ENCODE measurements at places on chromosomes 11 and 22.

DNA sequence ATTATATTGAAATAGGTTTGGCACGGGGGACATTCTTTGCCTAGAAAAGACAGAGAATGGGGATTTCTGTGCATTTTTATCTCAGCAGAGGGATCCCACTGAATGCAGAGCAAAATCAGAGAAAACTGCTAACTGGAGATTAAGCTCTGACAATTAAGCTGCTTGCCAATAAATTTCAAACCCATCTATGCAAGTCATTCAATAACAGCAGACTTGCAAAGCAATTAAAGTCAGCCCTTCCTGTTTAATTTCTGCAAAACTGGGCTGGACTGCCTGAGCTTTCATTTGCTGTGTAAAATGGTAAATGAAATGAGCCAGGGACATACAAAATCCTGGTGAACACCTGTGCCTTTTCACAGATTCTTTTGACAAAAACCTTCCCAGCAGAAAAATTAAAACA lies 1273.9 kb upstream of the CNTN5 start:
- DNase-seq: no peak

DNA sequence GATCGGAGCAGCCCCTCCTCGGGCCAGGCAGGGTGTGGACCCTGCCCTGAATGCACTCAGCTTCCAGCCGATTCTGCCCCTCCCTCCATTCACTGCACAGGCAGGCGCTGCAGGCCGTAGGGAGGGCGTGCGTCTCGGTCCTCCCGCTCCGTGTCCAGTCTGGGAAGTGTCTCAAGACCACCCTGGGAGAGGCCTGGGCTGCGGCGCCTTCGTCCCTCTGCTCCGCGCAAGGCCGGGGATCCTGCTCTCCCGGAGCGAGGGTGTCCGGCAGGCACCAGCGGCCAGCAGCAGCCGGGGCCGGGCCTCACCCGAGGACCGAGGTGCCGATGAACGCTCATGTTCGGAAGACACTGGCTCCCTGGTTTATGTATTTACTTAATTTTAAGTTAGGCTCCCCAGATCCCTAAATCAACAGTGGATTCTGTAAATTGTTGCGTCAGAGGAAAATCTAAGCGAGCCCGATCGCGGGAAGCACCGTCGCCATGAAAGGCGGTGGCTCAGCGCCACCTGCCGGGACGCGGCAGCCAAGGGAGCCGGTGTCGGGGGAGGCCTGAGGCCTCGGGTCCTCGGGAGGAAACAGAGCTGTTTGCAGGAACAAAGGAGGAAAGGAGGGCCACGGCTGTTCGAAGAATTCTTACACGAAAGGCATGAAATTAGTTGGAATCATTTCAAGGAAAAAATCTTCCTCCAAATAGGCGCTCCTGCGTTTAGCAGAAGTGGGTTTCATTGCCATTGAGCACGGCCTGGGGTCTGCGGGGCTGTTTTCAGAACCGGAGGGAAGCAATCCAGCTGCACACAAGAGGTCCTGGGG lies 195.3 kb downstream of the BRD1 start:
- no peak for DNase-seq

DNA sequence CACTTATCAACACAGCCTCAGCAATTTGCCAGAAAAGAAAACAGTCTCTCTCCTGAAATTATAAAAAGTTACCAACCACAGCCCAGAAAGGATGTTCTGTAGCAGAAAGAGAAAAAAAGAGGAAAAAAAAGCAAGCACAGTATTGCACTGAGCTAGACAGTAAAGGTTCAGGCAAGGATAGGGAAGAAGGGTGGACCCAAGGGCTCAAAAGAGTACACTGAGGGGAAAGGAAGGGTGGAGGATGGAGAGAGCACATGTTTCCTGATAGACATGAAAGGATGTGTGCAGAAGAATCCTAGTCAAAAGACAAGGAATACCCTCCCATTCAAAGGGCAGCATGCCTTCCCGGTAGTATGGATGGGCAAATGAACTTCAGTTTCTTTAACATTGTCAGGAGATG lies 59.1 kb downstream of the RRAS2 start:
- no peak for DNase-seq

GRCh38 chr11:94472916-94473799 lies 20.5 kb downstream of the MRE11 start:
- no peak for DNase-seq
